ENCODE measurements at places on chromosomes 5 and 9.

DNA sequence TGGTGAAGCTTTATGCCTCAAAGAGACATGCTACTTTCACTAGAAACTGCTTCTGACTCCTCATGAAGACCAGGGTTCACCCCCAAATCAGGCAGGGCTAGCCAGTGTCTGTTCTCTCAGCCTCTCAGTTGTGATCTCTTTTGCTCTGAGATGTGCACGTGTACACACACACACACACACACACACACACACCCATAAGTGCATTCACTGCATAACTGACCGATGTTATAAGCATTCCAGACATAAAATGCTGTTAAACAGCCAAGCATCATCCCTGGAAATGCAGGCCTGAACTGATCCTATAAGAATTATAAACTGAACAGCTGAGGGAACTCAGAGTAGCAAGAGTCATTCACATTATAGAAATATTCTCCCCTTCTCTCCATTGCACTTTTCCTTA, 85.0 kb downstream of the FSTL4 start:
- peak; percentile 5 for DNase-seq

DNA sequence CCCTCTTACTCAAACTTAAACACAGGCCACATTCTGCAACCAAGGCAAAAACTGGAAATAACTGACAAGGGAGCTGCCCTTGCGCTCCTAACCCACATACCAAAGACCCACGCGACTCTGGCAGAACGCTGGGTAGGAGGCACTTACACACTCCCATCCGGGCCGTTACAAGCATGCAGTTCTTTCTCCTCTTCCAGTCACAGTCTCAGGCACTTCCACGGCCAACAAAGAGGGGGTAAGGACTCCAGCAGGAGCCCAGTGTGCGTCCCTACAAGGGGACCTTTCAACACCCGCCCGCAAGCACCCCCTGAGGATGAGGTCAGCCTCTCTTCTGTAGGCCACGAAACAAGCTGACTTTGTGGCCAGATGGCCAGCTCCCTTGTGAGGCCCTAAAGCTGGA, 57.4 kb downstream of the SERINC5 start:
- DNase-seq: no peak

DNA sequence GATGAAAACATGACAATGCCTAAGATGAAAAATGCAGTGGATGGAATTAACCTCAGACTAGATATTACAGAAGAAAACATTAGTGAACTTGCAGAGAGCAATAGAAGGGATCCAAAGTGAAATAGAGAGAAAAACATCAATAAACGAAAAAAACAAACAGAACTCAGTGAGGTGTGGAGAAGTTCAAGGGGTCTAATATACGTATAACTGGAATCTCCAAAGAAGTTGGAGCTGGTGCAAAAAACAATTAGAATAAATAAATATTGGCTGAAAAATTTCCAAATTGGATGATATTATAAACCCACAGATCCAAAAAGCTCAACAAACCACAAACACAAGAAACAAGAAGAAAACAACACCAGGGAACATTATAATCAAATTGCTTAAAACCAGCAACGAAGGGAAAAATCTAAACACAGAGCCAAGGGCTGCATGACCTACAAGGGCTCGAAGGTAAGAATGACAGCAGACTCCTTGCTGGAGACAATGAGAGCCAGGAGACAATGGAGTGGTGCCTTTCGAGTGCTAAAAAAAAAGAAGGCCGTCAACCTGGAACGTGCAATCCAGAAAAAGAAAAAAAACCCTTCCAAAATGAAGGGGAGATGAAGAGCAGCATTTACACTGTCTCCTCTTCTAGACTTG, 11.8 kb downstream of the FAM163B start:
- no peak for DNase-seq

DNA sequence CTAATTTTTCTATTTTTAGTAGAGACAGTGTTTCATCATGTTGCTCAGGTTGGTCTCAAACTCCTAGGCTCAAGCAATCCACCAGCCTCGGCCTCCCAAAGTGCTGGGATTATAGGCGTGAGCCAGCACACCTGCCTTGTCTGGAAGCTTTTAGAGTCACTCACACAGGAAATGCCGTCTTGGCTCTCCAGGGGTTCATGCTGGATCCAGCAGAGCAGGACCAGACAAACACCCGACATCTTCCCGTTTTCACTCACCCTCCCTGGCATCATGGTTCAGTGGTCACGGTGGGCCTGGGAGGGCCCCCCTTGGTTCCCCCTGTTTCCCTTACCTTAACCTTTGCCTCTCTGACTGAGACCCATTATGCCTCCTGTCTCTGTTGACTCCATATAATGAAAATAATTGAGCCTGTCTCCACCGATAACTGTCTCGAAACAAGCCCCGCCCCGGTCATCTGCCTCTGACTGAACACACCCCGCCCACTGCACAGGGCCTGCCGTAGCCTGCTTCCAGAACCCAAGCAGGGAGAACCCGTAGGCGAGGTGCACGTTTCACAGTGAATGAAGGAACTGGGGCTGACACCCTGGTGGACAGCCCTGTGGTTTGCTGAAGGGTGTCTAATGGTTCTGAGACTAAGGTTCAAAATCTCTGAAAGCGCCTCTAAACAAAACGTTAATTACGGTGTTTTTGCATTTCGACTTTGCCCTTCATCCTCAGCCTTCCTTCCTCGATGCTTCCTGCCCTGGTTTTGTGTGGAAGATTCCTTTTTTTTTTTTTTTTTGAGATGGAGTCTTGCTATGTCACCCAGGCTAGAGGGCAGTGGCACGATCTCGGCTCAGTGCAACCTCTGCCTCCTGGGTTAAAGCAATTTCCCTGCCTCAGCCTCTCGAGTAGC, 39.7 kb upstream of the SPRY4 start:
- peak; percentile 91 for DNase-seq

DNA sequence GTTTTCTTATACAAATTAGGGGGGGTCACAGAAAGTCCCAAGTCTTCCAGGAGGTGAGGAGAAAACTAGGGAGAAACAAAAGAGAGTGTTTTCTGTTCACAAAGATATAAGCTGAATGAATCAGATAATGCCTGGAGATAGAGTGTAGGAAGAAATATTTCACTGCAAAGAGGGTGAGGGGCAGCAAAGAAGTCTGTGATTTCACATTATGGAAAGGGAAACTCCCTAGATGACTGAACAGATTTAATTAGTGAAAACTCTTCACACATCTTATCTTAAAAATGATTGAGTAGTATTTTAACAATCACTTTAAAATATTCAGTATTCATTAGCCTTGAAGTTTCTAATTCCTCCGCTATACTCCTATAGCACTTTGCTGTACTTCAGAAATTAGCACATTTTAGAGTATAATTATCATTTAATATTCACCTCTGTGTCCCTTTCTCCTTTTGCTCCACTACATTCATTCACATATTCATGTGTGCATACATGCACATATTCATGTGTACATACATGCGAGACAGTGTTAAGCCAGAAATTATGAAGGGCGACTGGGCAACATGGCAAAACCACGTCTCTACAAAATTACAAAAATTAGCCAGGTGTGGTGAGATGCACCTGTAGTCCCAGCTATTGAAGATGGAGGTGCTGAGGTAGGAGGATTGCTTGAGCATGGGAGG, 332.2 kb downstream of the HTR1A start:
- no peak for DNase-seq

DNA sequence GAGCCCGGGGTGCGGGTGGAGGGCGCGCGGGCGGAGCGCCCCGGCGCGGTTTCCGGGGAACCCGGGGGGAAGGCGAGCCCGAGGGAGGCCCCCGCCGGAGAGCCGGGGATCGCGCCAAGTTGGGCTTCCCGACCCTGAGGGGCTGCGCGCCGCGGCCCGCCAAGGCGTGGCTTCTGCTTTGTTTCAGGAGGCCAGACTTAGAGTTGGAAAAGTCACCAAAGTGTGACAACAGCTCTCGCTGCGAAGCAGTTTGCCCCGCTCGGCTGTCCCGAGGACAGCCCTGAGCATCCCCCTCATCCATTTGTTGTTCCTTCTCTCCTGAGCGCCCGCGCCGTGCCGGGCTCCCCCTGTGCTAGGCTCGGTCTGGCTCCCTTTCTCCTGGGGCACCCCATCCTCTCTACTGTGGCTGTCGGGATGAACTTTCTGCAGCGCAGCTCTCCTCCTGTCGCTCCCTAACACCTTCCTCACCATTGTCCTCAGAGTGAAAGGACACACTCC, 410 bp downstream of the GLIPR2 start:
- no peak for DNase-seq

GRCh38 chr5:8861764-8862163, 684.1 kb downstream of the SEMA5A start:
- DNase-seq: no peak

- DNase-seq: no peak
Measured at GRCh38 chr9:121937240-121937639, 155.9 kb downstream of the TTLL11 start.

DNA sequence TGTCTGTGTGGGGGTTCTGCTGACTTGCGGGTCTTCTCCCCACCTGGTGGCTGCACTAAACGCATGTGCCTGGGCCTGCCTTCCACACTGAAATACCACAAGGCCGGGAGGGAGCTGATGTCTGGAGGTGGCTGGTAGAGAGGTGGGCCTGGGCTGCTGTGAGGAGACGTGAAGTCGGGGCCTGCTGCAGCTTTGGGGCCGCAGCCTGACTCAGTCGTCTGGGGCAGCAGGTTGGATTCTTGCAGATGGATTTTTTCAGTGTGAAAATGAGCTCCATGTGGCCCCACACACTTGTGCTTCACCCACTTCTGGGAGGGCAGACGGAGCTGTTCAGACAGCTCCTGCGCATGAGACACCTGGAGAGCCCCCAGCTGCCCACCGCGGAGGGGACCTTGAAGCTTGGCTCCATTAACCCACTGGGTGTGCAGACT, 29.3 kb downstream of the COL5A1 start:
- no peak for DNase-seq

GRCh38 chr5:169301386-169301934, 521 bp upstream of the SLIT3 start:
- no peak for DNase-seq

DNA sequence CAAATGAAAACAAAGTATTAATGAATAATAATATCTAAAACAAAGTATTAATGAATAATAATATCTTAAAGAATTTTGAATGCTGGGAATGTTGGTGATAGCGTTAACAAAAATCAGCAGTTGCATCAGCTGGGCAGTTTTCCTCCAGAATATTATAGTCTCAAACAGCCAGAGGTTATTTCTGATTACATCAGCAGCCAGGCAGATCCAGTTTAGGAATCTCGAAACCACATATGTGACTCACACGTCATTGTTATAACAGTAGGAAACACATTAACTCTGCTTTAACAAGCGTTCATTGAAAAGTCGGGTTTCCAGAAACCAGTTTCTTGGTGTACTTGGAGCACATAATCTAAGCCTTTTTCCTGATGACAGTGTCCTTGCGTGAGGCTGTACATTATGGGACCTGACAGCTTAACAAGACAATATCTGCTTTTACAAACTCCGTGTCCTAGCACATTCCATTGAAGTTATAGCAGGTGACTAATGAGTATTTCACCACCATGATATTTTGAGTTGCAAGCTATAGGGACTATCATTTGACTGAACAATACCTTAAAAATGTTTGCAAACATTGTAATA, 559.5 kb upstream of the KLF4 start:
- peak; percentile 88 for DNase-seq

- no peak for DNase-seq
Measured at GRCh38 chr9:76245518-76245917, 148.7 kb downstream of the RFK start.

DNA sequence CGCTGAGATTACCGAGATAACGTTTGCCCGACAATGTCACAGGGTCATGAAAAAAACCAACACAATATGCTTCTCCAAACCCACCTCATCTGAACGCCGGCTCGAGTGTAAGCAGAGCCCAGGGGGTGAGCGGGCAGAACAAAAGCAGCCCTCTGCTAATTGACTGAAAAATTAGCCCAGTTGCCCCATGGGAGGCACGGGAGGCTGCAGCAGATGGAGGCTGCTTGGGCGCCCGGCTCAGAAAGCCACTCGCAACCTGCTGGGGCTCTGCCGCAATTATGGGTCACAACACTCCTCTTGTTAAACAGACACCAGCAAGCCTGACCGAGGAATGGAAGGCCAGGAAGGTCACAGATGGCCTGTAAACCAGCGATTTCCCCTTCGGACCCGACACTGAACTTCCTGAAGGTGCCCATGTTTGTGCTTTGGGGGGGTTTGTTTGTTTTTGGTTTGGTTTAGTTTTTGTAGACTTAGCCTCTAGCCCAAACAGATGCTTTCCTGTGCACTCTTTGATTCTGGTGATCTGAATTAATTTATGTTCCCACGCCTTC, 104.6 kb upstream of the IRX1 start:
- DNase-seq: no peak

GRCh38 chr9:38154501-38155421, 85.7 kb upstream of the SHB start:
- peak; percentile 46 for DNase-seq

- peak; percentile 60 for DNase-seq
Measured at GRCh38 chr5:28766565-28767158, 1728.3 kb upstream of the CDH9 start.

DNA sequence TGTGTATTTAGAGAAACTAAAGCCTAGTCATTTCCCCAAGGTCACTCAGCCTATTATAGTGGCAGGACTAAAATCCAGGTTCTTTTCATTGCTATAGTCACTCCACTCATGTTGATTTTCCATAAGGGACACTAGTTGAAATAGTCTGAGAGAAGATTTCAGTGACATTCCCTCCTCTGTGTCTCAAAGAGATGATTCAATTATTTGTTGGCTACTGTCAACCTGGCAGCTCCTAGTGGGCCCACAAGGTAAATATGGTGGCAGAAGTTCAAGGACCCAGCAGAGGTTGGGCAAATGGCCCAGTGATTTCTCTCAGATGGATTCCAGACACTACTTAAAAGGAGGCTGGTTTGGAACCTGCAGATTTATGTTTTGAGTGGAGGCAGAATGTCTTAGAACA, 48.1 kb downstream of the G3BP1 start:
- DNase-seq: no peak

- DNase-seq: no peak
Measured at GRCh38 chr5:98705841-98706240, 67.6 kb upstream of the RGMB start.

DNA sequence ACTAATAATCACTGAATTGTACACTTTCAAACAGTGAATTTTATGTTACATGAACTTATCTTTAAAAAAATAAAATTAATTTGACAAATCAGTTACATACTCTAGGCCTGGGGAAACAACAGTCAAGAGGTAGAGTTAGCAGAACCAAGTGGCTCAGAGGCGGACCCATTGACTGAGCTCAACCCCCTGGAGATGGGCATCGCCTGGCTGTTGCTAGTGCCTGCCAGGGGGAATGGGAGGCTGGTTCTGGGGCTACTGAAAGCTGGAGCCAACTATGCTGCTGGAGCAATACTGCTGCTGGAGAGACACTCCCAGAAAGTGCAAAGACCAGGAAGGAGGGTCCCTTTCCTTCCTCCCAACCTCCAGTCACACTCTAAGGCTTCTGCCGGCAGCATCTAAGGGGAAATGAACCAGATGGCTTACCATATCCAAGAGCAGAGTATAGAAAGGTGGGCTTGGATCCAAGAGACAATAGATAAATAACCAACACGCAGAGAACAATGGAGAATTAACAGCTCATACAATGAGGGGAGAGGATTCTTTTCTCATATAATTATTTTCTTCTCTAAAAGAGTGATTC, 40.3 kb upstream of the ANKRD55 start:
- no peak for DNase-seq

- no peak for DNase-seq
Measured at GRCh38 chr9:76322810-76323209, 71.4 kb downstream of the RFK start.

Measured in kidney glomerular epithelial cell (primary cell).